Stimulated activated CD4-positive, alpha-beta T cell treated with anti-CD3 and anti-CD28 coated beads, Interleukin-15, amount 100 ng/mL, for 48 hours (primary cell): ENCODE measurements at places on chromosomes 7 and 10.
A peak's percentile ranks its signal among the peaks of the same experiment; 100 is the strongest.

GRCh38 chr7:119720541-119720940 lies 552.4 kb upstream of the KCND2 start:
- DNase-seq, result no peak

DNA sequence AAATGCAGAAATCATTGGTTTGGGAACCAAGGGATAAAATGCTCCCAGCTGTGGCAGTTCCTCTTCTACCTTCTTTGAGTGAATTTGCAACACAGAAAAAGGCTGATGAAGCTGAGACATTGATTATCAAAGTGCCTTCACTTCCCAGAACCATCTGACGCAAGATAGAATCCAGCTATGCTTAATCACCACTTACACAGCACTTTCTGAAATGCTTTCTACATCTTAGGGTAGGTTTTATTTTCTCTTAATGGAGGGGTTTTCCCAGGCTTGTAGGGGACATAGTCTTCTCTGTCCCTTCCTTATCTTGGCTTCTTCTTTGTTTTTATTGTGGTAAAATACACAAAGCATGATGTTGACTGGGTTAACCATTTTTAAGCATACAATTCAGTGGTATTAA lies 332.6 kb upstream of the ZNF32 start:
- no peak for DNase-seq

GRCh38 chr7:290554-291372 lies 793 bp downstream of the FOXL3 start:
- DNase-seq, result no peak

DNA sequence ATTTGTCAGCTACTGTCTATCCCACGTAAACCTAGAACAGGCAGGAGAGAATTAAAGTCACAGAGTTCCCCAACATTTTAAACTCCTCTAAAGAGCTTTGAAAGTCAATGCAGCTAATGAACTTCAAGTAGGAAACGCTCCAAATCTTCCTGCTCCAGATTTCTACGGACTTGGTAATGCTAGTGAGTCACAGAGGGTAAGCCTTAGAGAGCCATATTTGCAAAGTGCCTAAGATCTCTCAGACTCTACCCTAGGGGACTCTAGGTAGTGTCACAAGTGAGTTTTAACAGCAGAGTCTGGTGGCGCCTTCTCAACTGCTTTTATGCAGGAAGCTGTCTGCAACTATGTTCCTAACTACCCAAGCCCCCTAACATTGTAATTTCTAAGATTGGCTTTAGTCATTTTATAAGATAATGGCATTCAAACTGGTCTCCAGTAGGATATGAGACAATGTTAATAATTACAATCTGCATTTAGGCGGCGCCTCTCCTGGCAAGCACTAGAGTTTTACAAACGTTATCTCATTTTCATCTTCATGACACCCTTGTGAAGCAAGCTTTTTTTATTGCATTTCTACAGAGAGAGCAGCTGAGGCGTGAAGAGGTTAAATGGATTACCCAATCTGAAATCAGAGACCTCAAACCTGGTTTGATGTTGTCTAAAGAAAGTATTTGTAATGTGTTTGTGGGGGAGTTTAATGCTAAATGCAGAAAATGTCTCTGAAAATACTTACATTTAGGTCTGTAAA lies 22.0 kb upstream of the FZD1 start:
- DNase-seq, result no peak

DNA sequence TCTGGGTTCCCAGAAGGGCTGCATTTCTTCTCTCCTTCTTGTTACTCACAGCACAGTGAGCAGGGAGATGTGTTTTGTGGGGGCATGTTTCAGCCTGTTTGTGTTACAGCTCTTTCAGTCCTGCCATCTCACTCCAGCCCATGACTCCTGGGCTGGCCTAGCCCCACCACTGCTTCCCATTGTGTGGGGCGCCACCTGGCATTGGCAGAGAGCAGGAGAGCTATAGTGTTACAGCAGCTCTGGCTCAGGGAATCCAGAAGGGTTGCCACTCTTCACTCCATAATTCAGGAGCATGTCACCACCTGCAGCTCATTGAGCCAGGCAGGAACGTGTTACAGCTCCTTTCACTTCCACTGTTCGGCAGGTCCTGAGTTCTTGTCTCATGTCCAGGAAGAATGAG lies 30.0 kb downstream of the CLDN12 start:
- DNase-seq, result no peak

GRCh38 chr7:80876894-80877414 lies 41.9 kb downstream of the SEMA3C start:
- DNase-seq, result no peak

GRCh38 chr7:117402109-117402508 lies 25.2 kb downstream of the ASZ1 start:
- DNase-seq, result no peak

- no peak for DNase-seq
Measured at GRCh38 chr7:115346685-115347084, 424.8 kb downstream of the MDFIC start.

GRCh38 chr7:51961804-51962203 lies 645.2 kb upstream of the COBL start:
- DNase-seq, result no peak

GRCh38 chr10:21732067-21732772 lies 198.2 kb downstream of the MLLT10 start:
- DNase-seq, result peak; percentile 17

DNA sequence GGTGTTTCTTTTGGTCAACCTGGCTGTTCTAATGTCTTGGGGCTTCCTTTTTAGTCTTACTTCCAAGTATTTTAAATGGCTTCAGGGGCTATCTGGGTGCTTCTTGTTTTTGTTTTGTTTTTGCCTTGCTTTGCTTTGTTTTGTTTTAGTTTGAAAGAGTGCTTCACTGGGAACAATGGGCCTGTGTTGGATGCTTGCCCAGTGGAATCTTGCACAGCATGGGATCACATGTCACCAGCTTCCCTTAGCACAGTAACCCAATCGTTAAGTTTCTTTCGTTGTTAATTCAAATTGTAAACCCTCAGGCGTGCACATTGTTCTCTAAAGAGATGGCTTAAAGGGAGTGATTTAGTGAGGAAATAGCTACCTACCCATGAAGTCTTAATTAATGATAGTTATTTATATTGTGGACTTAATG lies 8.9 kb downstream of the COL17A1 start:
- DNase-seq, result no peak

GRCh38 chr7:18508443-18509427 lies 13.2 kb downstream of the HDAC9 start:
- no peak for DNase-seq

- no peak for DNase-seq
Measured at GRCh38 chr10:26440088-26440470, 1.9 kb downstream of the APBB1IP start.

DNA sequence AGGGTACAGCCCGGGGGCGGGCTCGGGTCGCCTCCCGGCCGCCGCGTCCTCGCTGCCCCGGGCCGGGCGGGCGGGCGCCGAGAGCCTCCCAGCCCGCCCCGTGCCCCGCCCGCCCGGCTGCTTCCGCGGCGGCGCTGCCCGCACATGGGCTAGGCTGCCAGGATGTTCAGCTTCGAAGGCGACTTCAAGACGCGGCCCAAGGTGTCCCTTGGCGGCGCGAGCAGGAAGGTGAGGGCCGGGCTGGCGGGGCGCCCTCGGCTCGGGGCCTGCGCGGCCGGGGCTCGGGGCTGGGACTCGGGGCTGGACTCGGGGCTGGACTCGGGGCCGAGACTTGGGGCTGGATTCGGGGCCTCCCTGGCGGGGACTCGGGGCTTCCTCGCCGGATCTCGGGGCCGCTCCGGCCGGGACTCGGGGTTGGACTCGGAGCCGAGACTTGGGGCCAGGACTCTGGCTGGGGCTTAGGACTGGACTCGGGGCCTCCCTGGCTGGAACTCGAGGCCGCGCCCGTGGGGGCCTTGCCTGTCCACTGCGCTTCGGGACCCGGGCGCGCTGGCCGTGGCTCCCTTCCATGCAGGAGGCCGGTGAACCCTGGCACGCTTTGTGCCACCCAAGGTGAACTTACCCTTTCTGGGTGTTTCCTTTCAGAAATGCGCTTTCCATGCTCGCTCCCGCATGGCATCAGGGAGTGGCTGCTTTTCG lies 534 bp downstream of the UBE3C start:
- no peak for DNase-seq

GRCh38 chr7:94303118-94303517 lies 91.6 kb upstream of the COL1A2 start:
- DNase-seq, result no peak

GRCh38 chr10:88932539-88933256 lies 19.9 kb downstream of the ACTA2 start:
- DNase-seq, result peak; percentile 15

DNA sequence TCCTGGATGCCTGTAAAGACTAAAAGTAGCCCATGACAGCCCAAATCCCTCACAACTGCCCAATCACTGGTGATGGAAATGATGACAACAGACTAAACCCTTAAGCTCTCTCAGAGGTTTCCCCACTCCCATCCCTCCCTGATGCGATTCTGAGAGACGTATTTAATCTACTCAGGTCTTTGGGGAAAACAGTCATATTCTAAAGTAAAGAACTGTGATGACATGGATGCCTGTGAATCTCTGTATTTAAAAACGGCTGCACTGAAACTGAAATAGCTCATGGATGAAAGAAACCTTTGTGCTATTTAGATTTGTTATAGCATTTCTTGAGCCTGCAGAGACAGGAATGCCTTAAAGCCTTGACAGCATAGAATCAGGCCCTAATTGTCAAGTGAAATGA lies 28.5 kb downstream of the VPS41 start:
- no peak for DNase-seq

- DNase-seq, result peak; percentile 13
Measured at GRCh38 chr7:148883266-148884048, 634 bp downstream of the EZH2 start.

- DNase-seq, result no peak
Measured at GRCh38 chr10:118974951-118975350, 54.6 kb upstream of the NANOS1 start.

- DNase-seq, result no peak
Measured at GRCh38 chr10:71207578-71207977, 4.8 kb upstream of the UNC5B start.

GRCh38 chr7:118005026-118005425 lies 131.8 kb upstream of the CTTNBP2 start:
- DNase-seq, result no peak

DNA sequence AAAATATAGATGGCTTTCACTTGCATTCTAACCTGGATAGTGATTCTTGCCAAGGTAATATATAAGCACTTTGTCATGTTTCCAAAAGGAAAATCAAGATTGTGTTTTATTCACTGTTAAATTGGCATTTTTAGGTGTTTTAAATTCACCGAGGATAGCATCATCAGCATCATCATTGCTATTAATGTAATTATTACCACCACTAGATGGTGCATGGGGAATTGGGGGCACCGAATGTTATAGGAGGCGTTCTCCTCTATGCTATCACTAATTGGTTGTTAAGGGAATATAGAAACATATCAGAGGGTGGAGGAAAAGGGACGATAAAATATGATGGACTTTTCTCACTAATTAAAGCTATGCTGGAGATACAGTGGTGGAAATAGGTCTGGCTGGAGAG lies 95.5 kb downstream of the CELF2 start:
- DNase-seq, result no peak

GRCh38 chr10:69459101-69459790 lies 8.0 kb downstream of the TSPAN15 start:
- no peak for DNase-seq

GRCh38 chr7:152313831-152314604 lies 121.8 kb downstream of the KMT2C start:
- no peak for DNase-seq

DNA sequence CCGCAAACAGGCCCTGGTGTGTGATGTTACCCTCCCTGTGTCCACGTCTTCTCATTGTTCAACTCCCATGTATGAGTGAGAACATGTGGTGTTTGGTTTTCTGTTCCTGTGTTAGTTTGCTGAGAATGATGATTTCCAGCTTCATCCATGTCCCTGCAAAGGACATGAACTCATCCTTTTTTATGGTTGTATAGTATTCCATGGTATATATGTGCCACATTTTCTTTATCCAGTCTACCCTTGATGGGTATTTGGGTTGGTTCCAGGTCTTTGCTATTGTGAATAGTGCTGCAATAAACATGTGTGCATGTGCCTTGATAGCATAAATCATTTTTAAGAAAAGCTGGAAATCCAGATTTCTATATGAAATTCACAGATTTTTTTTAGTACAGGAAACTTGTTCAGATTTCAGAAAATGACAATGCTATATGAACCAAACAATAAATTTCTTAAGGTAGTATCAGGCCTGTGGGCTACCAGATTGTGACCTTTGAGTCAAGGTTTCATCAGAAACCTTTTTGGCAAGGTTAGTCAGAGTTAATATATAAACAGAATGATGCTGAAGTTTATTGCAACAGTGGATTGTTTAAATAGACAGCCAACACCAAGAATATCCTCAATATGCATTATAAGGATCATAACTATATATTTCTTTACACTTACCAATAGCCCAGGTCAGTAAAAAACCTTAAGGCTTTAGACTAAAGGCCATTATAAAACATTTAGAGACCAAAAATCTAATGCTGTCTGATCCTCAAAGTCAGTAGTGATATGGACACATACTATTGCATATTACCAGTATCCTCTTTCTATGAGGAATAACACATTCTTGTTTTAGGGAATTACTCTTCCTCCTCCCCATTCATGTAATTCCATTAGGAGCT lies 68.7 kb upstream of the PAPSS2 start:
- DNase-seq, result no peak

- DNase-seq, result peak; percentile 64
Measured at GRCh38 chr7:30564243-30564892, 30.3 kb upstream of the GARS1 start.

- DNase-seq, result no peak
Measured at GRCh38 chr10:69652111-69652856, 22.2 kb downstream of the FAM241B start.

GRCh38 chr7:88628363-88629085 lies 131.0 kb upstream of the ZNF804B start:
- DNase-seq, result no peak

GRCh38 chr7:128915271-128915819 lies 4.8 kb upstream of the KCP start:
- no peak for DNase-seq

GRCh38 chr7:151863386-151864079 lies 13.4 kb downstream of the PRKAG2 start:
- no peak for DNase-seq

- no peak for DNase-seq
Measured at GRCh38 chr10:97355571-97355975, 21.0 kb upstream of the FRAT2 start.

DNA sequence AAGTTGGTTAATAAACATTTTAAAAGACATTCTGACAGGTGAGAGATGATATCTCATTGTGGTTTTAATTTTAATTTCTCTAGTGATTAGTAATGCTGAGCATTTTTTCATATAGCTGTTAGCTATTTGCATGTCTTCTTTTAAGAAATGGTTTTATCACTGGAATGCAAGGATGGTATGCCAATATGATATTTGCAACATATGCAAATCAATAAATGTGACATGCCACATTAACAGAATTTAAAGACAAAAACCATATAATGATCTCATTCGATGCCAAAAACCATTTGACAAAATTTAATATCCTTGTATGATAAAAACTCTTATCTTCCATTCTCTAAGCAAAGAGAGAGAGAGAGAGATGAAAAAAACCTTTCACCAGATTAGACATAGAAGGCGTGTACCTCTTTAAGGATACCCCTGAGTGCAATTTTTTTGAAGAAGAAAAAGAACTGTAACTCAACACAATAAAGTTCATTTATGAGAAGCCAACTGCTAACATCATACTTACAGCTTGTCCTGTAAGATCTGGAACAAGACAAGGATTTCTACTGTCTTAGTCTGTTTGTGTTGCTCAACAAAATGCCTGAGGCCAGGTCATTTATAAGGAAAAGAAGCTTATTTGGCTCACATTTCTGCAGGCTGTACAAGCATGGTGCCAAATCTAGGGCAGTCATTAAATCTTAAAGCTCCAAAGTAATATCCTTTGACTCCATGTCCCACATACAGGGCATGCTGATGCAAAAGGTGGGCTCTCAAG lies 39.7 kb upstream of the ZMYND11 start:
- no peak for DNase-seq

- DNase-seq, result no peak
Measured at GRCh38 chr10:73506491-73506890, 10.7 kb upstream of the PPP3CB start.
